Activated CD4-positive, alpha-beta T cell treated with anti-CD3 and anti-CD28 coated beads, Interleukin-2, amount 10 ng/mL, durations not matched to agents 24 days and 14 days (primary cell): ENCODE measurements at places on chromosomes 1 and 21. TPM values are rescaled to one million over a fixed set of nuclear protein-coding genes. Genes with fewer than 3 reads are reported as not detected.

SLC44A5 gene
- not detected in 2 replicates for total RNA-seq

DNA sequence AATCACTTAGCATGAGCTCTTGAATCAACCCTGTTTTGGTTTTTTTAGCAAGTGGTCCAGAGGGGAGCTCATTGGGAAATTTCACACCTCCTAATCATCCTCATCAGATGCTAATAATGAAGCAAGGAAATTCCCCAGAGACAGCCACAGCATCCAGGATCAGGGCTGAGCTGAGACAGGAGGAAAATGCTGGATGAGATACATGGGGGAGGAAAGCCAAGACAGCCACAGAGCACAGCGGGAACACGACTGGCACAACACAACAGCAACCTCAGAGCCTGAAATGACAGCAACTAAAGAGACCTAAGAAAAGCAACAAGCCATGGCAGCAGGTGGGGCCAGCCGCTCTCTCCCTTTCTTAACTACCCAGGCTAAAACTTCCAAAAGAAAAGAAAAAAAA is 70.4 kb downstream of the UBR4 start:
- peaks cover 81% of the 10 kb centered on the region for H3K36me3 ChIP-seq
- no peak overlapping the region for H3K27ac ChIP-seq
- H3K4me1 ChIP-seq, result no peaks in the 10 kb centered on the region
- H3K4me3 ChIP-seq, result no peak overlapping the region
- no peaks in the 10 kb centered on the region for H3K27me3 ChIP-seq

- no peak overlapping the region for H3K27ac ChIP-seq
- peaks cover 7% of the 10 kb centered on the region for H3K27me3 ChIP-seq
- no peak overlapping the region for H3K4me3 ChIP-seq
- peaks cover 2% of the 10 kb centered on the region for H3K36me3 ChIP-seq
- no peak for DNase-seq
Measured at GRCh38 chr1:109838838-109839240, 71.8 kb upstream of the CSF1 start.

GRCh38 chr1:29385966-29386365 is 149.6 kb downstream of the PTPRU start:
- no peaks in the 10 kb centered on the region for H3K36me3 ChIP-seq
- no peak overlapping the region for H3K27ac ChIP-seq
- no peak overlapping the region for H3K4me3 ChIP-seq
- DNase-seq, result no peak

DNA sequence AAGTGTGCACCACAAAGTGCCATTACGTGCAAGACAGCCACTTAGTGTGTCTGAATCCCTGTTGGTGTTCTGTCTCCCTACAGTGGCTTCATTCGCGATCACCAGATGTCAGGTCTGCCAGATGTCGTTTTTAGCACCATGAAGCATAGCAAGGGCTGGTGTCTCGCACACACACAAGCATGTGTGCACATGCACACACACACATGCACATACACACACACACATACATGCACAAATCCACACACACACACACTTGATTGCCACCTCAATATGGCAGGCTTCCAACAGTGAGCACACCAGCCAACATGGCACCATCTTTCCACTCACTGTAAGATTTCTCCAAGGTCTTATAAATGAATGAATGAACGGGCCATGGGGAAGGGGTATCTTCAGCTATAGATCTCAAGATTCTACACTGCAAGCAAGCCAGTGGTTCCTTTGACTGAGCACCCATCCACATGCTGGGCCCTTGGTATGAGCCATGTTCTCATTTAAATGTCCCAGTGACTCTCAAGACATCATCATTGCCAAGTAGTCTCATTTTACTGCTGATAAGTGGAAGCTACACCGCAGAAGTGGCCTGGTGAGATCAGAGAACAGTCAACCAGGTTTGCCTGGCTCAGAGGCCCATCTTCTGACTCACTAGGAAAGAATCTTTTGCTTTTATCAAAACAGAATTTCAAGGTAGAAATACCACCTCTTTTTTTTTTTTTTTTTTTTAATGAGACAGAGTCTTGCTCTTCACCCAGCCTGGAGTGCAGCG is 84.9 kb downstream of the SIM2 start:
- DNase-seq, result no peak
- H3K4me1 ChIP-seq, result no peaks in the 10 kb centered on the region
- H3K27ac ChIP-seq, result no peak overlapping the region
- H3K27me3 ChIP-seq, result peaks cover 2% of the 10 kb centered on the region
- no peaks in the 10 kb centered on the region for H3K36me3 ChIP-seq

- H3K4me3 ChIP-seq, result no peak overlapping the region
- no peak overlapping the region for H3K27ac ChIP-seq
- H3K27me3 ChIP-seq, result no peaks in the 10 kb centered on the region
- no peaks in the 10 kb centered on the region for H3K36me3 ChIP-seq
- DNase-seq, result no peak
- peaks cover 25% of the 10 kb centered on the region for H3K4me1 ChIP-seq
Measured at GRCh38 chr1:167280912-167281311, 60.2 kb downstream of the POU2F1 start.

HAPLN2 gene
- total RNA-seq, result not detected in 2 replicates

- H3K27me3 ChIP-seq, result no peaks in the 10 kb centered on the region
- no peak for DNase-seq
- H3K36me3 ChIP-seq, result no peaks in the 10 kb centered on the region
- H3K4me1 ChIP-seq, result peaks cover 4% of the 10 kb centered on the region
- no peak overlapping the region for H3K4me3 ChIP-seq
- no peak overlapping the region for H3K27ac ChIP-seq
Measured at GRCh38 chr1:248599396-248599795, 1.9 kb upstream of the OR2T10 start.

- peaks cover 2% of the 10 kb centered on the region for H3K27me3 ChIP-seq
- H3K36me3 ChIP-seq, result no peaks in the 10 kb centered on the region
- H3K4me1 ChIP-seq, result no peaks in the 10 kb centered on the region
- no peak for DNase-seq
- no peak overlapping the region for H3K27ac ChIP-seq
Measured at GRCh38 chr1:93565496-93566206, 116.0 kb downstream of the BCAR3 start.

GRCh38 chr21:46092026-46092764 is 5.7 kb upstream of the COL6A2 start:
- peak; percentile 45 for DNase-seq
- no peaks in the 10 kb centered on the region for H3K4me1 ChIP-seq
- peaks cover 2% of the 10 kb centered on the region for H3K36me3 ChIP-seq
- no peak overlapping the region for H3K27ac ChIP-seq
- no peak overlapping the region for H3K4me3 ChIP-seq

SLC25A34 gene
- total RNA-seq, result 1.4 and 1.5 TPM in 2 replicates

GRCh38 chr1:35762141-35762540 is 7.6 kb downstream of the CLSPN start:
- peaks cover 27% of the 10 kb centered on the region for H3K4me1 ChIP-seq
- H3K36me3 ChIP-seq, result peaks cover 42% of the 10 kb centered on the region
- H3K27me3 ChIP-seq, result no peaks in the 10 kb centered on the region
- H3K27ac ChIP-seq, result no peak overlapping the region
- DNase-seq, result no peak

DNA sequence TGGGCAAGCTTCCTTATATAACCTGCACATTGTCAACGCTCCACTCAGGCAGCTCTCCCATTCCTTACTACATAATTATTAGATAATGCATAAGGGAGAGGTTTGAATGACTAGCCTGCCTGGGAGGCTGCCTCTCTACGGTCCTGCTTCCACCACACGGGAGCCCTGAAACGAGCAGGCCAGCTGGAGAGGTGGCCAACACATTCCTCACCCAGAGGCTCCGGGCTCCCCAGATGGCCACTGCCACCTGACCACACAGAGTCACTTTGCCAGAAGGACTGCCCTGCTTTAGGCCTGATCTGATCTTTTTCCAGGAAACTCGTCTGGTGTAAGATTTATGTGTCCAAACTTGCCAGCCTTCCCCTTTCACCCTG is 27.9 kb downstream of the HIVEP3 start:
- H3K4me1 ChIP-seq, result peaks cover 60% of the 10 kb centered on the region
- peak overlapping the region; percentile 84 for H3K4me3 ChIP-seq
- peak overlapping the region; percentile 94 for H3K27ac ChIP-seq
- no peaks in the 10 kb centered on the region for H3K27me3 ChIP-seq
- no peak for DNase-seq

DNA sequence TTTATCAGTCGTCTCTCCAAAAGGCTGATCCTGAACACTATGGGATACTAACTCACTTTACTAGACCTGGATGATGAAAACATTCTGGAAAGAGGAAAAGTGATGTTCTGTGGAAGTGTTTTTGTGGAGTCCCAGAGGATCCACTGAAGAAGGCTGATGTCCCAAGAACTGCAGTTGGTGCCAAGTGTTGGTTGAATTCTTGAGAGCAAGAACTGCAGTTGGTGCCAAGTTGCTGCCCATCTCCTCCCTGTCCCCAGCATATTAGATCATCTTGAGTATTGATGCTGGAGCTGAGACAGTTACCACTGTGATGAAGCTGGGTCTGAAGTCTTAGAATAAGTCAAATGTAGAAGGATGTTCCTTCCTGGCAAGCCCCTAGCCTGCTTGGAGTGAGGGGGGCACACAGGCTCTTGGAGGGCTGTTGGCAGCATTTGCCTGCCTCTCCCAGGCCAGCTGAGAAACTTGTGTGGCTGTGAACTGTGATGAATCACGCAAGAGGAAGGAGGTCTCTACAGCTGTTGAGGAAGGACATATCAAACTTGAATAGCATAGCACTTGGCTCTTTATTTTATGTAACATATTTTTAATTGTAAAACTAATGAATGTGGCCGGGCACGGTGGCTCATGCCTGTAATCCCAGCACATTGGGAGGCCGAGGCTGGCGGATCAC is 48.1 kb downstream of the DNAJC6 start:
- no peaks in the 10 kb centered on the region for H3K4me1 ChIP-seq
- no peaks in the 10 kb centered on the region for H3K27me3 ChIP-seq
- DNase-seq, result no peak
- H3K36me3 ChIP-seq, result no peaks in the 10 kb centered on the region
- no peak overlapping the region for H3K4me3 ChIP-seq

GRCh38 chr1:245428681-245429080 is 273.9 kb downstream of the KIF26B start:
- H3K4me1 ChIP-seq, result no peaks in the 10 kb centered on the region
- H3K36me3 ChIP-seq, result no peaks in the 10 kb centered on the region
- no peak for DNase-seq
- H3K27ac ChIP-seq, result no peak overlapping the region
- no peak overlapping the region for H3K4me3 ChIP-seq
- H3K27me3 ChIP-seq, result no peaks in the 10 kb centered on the region

MX1 gene
- 88.8 and 90.5 TPM in 2 replicates for total RNA-seq

ERG gene
- 0.12 and 0.14 TPM in 2 replicates for total RNA-seq

DNA sequence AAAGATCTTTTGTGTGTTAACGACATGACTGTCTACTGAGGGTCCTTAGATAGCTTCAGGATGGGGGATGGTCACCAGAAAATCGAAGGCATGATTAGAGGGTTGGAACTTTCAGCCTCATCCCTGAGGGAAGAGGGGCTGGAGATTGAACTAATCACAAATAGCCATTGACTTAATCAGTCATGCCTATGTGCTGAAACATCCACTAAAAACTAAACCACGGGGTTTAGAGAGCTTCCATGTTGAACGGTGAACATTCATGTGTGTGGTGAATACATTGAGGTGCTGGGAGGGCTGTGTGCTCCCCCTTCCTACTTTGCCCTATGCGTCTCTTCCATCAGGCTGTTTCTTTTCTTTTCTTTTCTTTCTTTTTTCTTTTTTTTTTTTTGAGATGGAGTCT is 17.0 kb downstream of the RBP7 start:
- no peaks in the 10 kb centered on the region for H3K36me3 ChIP-seq
- no peak overlapping the region for H3K4me3 ChIP-seq
- DNase-seq, result no peak

DNA sequence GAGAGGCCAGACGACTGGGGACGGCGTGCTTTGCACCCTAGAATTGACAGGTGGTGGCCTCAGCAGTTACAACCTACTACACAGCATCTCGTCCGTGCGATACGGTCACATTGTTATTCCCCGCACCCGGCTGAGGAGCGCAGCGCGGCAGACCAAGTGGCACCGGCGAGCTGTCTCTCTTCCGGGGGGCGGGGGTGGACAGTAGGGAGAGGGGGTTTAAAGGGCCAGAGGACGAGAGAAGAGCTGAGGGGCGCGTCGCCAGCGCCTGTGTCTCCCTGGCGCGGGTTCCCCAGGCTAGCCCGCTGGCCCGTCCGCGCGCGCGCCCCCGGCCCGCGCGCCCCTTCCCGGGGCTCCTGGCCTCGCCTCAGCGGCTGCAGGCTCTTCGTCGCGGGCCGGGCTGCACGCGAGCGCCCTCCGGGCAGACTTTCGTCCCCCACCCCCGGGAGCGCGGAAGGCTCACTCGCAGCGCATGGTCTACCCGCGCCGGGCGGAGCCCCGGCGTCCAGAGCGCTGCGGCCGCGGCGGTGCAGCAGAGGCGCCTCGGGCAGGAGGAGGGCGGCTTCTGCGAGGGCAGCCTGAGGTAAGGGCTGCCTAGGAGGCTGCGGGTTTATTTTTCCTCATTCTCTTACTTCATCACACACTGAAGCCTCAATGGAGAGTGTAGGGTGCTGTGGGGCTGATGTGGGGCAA is at the start of gene PDE4B:
Gene PDE4B, plus strand, starts transcription at position 227 of the 690 bp plus-strand sequence.
- H3K36me3 ChIP-seq, result peaks cover 2% of the 10 kb centered on the region
- peak within 1 kb of the TSS; percentile 62 for H3K4me3 ChIP-seq
- peaks cover 63% of the 10 kb centered on the region for H3K27me3 ChIP-seq
- H3K4me1 ChIP-seq, result peaks cover 8% of the 10 kb centered on the region

GRCh38 chr1:151370211-151370911 is 2.1 kb downstream of the SELENBP1 start:
- H3K4me3 ChIP-seq, result no peak overlapping the region
- no peaks in the 10 kb centered on the region for H3K36me3 ChIP-seq
- H3K4me1 ChIP-seq, result peaks cover 3% of the 10 kb centered on the region
- DNase-seq, result no peak
- no peaks in the 10 kb centered on the region for H3K27me3 ChIP-seq

RPTN gene
- total RNA-seq, result not detected in 2 replicates

TSPEAR gene
- not detected in 2 replicates for total RNA-seq

MLLT11 gene
- 2.9 and 3.0 TPM in 2 replicates for total RNA-seq

- H3K27me3 ChIP-seq, result peaks cover 16% of the 10 kb centered on the region
- no peak overlapping the region for H3K4me3 ChIP-seq
- no peaks in the 10 kb centered on the region for H3K4me1 ChIP-seq
- no peak overlapping the region for H3K27ac ChIP-seq
Measured at GRCh38 chr21:45026066-45026745, 48.2 kb upstream of the ADARB1 start.

LAD1 gene
- total RNA-seq, result not detected in 2 replicates

- peaks cover 4% of the 10 kb centered on the region for H3K27me3 ChIP-seq
- H3K27ac ChIP-seq, result peak overlapping the region; percentile 94
- peak; percentile 81 for DNase-seq
- H3K4me1 ChIP-seq, result peaks cover 55% of the 10 kb centered on the region
Measured at GRCh38 chr1:12067900-12068821, 5.1 kb downstream of the TNFRSF8 start.

GRCh38 chr1:202616355-202616915 is 93.8 kb downstream of the SYT2 start:
- no peak for DNase-seq
- no peak overlapping the region for H3K4me3 ChIP-seq
- H3K36me3 ChIP-seq, result no peaks in the 10 kb centered on the region

BMP8B gene
- total RNA-seq, result 0.37 and 0.43 TPM in 2 replicates
